ENCODE measurements at places on chromosomes 4 and X. TPM values are rescaled to one million over a fixed set of nuclear protein-coding genes. Genes with fewer than 3 reads are reported as not detected.

- no peak for DNase-seq
Measured at GRCh38 chrX:71367396-71367795, 1.2 kb downstream of the TAF1 start.

Gene HMGN5
- 107 TPM for total RNA-seq

Gene SUPT20HL2
- 17.0 TPM for total RNA-seq

DNA sequence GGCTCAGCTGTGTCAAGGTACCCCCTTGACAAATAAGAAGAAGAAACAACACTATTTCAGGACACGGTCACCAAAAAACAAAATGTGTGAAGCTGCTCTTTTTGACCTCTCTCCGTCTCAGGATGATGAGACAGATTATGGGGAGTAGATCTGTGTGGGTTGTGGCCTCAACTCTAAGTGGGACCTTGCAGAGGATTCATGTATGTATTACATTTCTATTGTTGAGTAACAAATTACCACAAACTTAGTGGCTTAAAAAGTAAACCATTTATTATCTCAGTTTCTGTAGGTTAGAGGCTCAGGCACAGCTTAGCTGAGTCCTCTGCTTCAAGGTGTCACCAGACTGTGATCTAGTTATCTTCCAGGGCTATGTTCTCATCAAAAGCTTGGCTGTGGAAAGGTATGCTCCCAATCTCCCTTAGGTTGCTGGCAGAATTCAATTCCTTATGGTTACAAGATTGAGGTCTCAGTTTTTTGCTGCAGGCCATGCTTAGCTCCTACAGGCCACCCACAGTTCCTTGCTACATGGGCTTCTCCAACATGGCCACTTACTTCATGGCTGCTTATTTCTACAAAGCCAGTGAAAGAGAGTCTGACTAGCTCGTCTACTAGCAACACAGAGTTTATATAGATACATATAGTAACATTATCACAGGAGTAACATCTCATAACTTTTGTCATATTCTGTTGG is 28.1 kb downstream of the DGKK start:
- no peak for DNase-seq

- no peak for DNase-seq
Measured at GRCh38 chr4:117293784-117294183, 208.4 kb upstream of the TRAM1L1 start.

Gene FGF16
- 0.55 TPM for total RNA-seq

DNA sequence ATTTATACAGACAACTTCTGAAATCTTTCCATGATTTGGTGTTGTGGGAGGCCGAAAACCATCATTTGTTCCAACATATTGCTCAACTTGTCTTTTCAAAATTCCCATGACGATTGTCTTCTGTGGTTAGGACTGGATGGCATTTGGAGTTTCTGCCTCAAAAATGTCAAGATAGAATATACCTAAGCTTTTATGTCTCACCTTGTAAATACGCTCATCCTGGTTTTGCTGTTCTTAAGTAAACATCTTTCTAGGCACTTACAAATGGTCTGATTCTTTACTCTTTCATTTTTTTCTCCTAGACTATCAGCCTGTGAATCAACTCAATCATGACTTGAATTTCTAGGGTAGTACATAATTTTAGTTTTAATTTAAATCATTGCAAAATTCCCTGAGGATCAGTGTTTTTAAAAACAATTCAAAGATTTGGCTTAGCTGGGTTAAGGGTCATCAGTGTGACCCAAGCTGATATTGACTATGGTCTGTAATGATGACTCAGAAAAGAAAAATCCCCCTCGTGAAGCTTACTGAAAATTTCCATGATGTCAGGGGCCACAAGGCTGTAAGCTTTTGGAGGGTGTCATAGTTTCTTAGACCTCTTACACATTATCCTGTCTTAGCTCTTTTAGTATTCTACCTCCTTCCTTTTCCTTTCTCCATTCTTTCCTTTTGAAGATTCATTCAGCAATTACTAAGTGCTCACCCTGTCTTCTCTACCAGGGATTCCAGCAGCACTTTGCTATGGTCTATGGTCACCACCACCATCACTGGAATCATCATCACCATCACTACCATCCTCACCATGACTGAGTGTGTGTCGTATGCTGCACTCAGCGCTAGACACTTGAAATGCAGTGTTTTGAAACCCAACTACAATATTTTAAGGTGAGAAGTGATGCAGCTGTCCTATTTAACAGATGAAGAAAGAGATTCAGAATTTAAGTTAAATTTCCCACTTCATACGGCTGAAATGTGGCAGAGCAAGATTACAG is 124.4 kb downstream of the CPE start:
- DNase-seq = no peak

DNA sequence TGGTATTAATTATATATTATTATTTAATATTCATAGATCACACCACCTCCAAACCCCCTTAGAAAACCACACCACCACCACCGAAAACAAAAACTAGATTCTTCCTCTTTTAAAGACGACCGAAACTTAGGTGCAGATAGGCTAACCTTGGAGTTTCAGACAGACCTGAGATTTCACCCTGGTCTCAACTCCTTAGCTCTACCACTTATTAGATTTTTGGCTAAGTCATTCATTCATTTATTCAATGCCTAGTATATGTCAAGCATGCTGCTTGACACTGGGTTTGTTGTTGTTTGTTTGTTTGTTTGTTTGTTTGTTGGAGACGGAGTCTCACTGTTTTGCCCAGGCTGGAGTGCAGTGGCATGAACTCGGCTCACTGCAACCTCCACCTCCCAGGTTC is 9.5 kb upstream of the BMP2K start:
- no peak for DNase-seq

- DNase-seq = no peak
Measured at GRCh38 chrX:147626605-147627004, 285.1 kb upstream of the FMR1 start.

GRCh38 chr4:38831653-38832052 is 25.0 kb downstream of the TLR6 start:
- no peak for DNase-seq

Gene AMBN
- total RNA-seq = 0.74 TPM

DNA sequence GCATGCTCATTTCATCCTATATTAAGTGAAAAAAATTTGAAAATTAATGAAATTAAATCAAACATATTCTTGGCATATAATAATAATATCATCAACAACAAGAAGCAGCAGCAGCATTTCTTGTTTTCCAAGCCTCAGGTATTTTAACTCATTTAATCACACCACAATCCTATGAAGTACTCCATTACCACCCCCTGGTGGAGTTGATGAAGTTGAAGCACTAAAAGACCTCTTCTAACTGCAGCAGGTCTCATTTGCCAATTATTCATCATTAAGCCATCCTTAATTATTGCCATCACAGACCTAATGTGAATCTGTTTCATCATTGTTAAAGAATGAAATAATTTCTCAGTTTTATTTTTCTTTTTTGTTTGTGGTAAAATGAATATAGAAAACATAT is 801.4 kb upstream of the GRID2 start:
- no peak for DNase-seq

- no peak for DNase-seq
Measured at GRCh38 chr4:152599636-152600035, 63.7 kb upstream of the FBXW7 start.

Gene CXCL3
- 0.68 TPM for total RNA-seq

DNA sequence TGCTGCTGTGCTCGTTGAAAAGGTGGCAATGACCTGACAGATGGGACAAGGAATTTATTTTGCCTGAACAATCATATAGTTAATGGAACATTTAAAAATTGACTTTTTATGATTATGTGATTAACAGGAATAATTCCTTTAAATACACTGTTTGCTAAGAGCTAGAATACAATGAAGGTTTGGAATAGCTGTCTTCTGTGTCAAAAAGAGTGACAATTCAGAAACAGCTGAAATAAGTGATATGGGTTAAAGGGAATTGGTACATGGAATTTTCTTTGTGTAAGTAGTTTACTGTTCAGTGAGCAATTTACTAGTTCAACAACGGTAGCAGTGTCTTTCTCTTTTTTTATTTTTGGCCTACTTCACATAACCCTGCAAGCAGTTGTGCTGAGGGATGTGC is 1083.5 kb upstream of the GRID2 start:
- DNase-seq = no peak

Gene CTSO
- 10.9 TPM for total RNA-seq

Gene MGAT4D
- total RNA-seq = 14.8 TPM

GRCh38 chr4:10104991-10105276 is 11.7 kb downstream of the WDR1 start:
- DNase-seq = no peak

DNA sequence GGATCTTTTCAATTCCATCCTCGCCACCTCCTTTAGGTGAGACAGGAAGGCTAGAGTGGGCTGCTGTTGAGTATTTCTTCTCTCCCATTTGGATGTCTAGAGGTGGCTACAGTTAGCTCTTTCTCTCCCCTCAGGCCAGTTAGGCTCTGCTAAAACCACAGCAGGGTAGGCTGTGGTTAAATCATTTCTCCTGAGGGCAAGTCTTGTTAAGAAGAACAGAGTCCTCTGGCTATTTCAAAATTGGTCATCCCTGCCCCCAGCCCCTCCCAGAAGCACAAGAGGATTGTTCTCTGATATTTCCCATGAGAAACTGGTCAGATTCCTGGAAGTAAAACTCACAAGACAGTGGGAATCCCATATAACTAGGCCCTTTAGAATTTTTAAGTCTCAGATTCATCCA is 1359.5 kb downstream of the TECRL start:
- DNase-seq = no peak

DNA sequence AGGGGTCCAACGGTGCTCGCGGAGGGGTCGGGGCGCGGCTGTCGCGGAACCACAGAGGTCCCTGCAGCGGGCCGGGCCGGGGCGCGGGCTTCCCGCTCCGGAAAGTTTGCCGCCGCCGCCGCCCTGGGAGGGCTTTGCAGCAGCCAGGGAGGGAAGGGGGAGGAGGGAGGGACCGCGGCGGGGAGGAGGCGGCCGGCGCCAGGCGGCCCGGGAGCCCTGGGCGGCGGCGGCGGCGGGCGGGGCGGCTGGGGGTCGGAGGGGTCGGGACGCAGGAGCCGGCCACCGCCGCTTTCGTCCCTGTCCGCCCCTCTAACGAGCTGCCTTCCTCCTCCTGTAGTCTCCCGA is 375 bp downstream of the FGFR3 start:
- no peak for DNase-seq

DNA sequence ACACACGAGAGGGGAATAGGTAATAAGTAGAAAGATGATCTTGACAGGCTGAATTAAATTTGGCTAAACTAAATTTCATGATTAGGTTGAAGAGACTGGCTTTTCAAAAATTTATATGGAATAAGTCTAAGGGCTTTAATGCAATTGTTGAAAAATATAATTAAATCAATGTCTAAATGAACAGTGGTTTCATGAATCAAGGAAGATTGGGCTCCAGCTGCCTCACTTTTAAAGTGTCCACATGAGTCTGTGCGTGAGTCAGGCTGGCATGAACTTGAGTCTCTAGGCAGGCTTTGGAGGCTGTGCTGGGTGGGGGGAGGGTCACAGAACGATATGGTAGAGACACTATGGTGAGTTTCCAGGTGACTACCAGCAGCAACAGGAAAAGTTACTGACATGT is 111.9 kb downstream of the SORBS2 start:
- no peak for DNase-seq

DNA sequence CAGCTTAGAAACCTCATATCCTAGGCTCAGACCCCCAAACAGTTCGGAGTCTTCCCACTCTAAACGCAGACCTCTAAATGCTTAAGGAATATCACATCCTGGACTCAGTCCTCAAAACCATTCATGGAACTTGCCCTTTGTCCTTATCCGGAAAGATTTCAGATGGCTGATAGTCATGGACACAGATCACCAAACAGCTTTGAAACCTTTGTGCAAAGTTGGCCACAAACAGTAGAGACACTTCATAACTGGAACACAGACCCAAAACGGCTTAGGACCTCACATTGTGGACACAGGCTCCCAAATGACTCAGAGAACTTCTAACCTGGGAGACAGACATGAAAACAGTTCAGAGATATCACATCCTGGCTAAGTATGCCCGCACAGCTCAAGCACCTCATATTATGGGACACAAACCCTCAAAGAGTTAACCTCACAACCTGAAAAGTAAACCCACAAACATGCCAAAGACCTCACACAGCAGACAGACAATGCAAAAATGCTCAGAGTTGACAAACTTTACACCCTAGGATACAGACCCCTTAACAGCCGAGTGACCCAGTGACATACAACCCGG is 15.5 kb downstream of the SUV39H1 start:
- no peak for DNase-seq

DNA sequence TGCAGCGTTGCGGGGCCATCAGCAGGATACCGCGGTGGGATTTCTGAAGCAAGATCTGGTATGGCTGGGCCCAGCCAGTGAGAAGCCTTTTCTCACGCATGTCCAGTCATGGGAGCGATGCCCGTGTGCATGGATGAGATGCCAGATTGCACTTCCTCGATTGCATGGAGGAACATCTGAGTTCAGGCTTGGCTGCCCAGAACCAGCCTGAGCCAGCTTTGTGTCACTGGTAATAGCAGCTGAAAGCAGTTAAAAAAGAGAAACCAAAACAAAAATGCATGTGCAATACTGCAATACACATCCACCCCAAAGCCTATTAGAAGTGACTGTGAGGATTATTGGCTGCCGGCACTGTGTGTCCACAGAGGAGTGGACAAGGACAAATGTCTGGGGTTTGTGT is 59.3 kb downstream of the PSAPL1 start:
- DNase-seq = no peak

Gene IL1RAPL1
- 0.94 TPM for total RNA-seq

Gene ZDHHC15
- total RNA-seq = 3.5 TPM

Gene HSFX2
- total RNA-seq = 4.8 TPM

- no peak for DNase-seq
Measured at GRCh38 chr4:6972911-6973310, 63.3 kb downstream of the TBC1D14 start.

Gene RBMXL3
- total RNA-seq = 4.6 TPM

DNA sequence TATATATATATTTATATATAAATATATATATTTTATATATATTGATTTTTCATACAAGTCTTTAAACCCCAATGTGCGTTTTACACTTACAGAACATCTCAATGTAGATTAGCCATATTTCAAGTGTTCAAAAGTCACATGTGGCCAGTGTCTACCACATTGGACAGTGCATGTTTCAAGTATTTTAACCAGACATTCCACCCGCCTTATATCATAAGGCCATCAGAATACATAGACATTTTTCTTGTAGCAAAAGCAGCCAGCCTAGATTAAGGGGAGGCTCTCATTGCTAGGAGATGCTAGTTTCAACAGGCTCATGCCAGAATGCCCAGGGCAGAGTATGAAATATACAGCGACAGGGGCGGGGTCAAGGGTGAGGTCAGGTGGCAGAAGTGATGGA is 202.0 kb downstream of the NR3C2 start:
- no peak for DNase-seq

Gene SMARCA5
- 82.8 TPM for total RNA-seq

DNA sequence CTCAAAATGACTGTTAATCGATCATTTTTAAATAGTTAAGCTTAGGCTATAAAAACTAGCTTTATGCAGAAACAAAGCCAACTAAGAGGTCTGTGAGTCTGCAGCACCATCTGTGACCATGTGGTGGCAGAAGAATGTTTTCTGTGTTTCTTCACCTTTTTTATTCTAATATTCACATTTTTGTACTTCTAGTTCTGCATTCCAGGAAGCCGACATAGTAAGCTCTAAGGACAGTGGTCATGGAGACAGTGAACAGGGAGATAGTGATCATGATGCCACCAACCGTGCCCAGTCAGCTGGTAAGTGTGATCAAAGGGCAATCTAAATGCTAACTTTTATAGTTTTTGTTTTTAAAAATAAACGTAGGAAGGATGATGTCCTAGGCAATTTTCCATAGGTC is 5.6 kb downstream of the PCDH10 start:
- peak; percentile 28 for DNase-seq

All from testis (tissue), 5 donors.